ENCODE measurements at places on chromosomes 2 and 18.
A peak's percentile ranks its signal among the peaks of the same experiment; 100 is the strongest.

DNA sequence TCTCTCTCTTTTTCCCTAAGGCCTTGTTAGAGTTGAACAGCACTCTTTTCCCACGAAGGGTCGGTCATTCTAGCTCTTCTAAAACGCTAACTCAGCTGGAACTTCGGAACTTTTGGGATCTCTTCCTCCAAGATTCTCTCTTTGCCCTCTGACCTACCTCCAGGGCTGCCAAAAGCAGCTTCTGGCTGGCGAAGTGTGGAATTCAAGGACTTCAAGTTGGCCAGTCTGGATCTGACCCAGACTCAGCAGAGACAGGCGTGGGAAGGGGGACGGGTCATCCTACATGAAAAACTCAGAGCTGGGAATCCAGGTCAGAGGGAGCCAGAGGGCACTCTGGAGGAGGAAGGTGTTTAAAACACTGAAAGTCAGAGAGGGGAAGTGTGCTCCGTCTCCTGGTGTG is 305.5 kb upstream of the HDAC4 start:
- no peak for DNase-seq

DNA sequence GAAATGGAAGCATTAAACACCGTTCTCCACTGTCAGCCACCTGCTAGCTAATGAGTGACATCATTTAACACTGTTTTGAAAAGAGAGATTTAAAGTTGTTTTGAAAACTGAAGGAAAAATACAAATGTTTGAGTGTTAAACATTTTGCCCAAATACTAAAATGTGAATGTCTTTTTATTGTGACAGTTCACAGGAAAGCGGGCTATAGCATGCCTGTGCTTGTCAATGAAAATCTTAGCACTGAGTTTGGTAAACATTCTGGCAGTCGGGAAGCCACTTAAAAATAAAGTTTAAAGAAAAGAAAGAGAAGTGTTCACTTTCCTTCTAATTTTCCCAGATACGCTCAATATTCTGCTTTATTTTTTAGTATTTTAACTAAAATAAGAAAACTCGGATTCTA is 40.3 kb upstream of the SMIM21 start:
- DNase-seq = no peak

DNA sequence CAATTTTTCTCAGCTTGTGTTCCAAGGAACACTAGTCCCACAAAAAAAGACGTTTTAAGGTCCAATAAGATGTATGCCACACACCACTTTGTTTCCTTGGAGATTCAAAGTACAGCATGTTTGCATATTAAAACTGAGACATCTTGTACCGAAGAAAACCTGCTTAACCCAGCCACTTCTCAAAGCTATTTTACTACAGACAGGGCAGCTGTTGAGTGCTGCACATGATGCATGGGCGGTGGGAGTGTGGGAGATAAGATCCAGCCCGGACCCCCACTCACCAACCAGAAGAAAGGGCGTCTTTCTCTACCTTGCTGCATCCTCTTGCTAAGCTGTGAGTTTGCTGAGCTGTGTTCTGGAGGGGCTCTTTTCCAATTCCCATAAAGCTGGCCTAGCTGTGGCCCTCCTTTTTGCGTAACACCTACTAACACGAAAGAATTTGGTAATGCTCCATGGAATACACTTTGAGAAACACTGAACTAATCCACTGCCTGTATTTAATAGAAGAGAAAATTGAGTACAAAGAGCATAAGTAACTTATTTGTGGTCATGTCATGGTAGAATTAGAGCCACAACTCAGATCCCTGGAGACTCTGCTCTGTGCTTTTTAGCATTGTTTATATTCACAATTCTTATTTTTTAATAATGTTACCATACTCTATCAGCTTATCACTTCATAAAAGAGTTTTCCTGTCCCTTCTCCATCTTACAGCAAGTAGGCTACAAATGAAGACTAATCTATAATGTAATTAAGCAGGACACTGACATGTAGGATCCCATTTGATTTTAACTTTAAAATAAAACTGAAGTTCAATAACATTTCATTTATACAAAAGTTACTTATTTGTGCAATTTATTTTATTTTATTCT is 90.0 kb downstream of the PLEKHM3 start:
- no peak for DNase-seq

GRCh38 chr2:207286106-207286505 is 120.4 kb upstream of the KLF7 start:
- no peak for DNase-seq

- DNase-seq = no peak
These were observed 813.9 kb upstream of the GYPC start for GRCh38 chr2:125842041-125842440.

DNA sequence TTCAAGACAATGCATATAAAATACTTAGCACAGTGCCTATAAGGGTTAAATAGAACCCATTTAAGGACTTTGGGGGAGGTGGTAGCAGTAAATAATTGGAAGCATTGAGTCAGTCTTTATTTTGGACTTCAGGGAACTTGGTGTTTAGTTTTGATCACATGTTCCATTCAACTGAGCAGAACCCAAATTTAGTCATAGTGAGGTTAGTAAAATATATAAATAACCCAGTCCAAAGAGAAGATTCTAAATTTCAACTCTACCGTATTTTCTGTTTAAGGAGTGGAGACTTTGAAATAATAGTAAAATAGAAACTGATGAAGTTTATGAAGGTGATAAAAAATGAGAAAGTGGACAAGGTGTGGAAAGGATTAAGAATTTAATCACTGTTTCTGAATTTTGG is 19.7 kb downstream of the TWSG1 start:
- DNase-seq = no peak

GRCh38 chr2:95029898-95030341 is 4.4 kb downstream of the MAL start:
- no peak for DNase-seq

DNA sequence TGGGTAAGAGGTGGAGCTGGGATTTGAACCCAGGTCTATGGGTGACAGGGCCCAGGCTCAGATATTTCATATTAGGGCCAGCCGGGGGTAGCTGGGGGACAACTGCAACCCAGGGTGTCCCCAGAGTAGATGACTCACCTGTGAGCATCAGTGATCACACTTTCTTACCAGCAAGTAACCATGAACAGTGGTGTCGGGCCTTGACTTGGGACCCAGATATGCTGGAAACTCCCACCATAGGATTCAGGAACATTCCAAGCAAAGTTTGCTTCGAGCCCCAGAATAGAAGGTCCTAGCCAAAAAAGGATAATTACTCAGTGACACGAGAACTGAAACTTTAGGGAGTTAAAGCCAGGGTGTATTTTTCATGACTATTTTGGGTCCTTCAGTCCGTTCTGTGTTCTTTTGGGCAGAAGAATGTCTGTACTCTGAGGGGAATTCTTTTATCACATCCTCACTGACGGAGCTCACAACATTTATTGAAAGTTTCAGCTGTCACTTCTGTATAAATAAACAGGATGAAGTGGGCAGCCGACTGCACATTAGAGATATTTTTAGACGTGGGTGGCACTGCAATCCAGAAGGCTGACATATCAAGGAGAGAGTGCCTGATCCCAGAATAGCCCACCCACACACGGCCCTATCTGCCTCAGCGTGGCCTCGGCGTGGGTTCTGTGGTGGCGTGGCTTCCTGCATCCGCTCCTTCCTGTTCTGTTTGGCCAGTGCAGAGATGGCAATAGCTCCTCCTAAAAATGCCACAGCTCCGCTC is 45.6 kb downstream of the RAMP1 start:
- DNase-seq = no peak

- DNase-seq = peak; percentile 71
These were observed 33.7 kb downstream of the EHBP1 start for GRCh38 chr2:62738981-62739936.

- no peak for DNase-seq
These were observed 20.9 kb upstream of the ROCK2 start for GRCh38 chr2:11365096-11365879.

- DNase-seq = peak; percentile 18
These were observed 60.7 kb downstream of the SDC1 start for GRCh38 chr2:20164061-20164733.

DNA sequence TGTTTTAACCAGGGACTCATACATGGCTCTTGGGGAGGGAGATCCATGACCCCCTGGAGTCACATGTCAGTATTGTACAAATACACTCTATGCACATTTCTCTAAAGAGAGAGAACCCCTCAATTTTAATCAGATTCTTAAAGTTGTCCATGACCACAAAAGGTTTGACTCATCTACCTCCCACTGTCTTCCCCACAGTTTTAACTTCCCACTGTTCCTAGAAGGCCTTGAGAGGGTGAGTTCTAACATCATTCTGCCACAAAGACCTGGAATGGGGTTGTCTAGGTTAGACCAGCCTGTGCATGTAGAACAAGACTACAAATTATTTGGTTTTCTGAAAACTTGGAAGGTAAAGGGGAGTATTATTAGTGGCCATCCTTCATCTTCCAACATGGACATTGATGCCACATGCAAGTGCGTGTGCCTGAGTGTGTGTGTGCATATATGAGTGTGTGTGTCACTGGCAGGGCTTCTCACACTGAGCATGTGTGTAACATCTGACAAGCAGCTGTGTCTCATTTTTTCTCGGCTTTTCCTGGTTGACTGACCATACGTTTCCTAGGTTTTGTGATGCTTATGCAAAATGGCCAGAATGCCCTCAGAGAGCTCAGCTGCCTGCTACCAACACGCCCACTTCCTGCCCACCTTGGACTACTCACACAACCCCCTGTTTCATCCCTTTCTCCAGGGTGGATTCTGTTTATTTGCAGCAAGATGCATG is 94.6 kb upstream of the LGALSL start:
- DNase-seq = no peak

- no peak for DNase-seq
These were observed 28.5 kb downstream of the TMEM131 start for GRCh38 chr2:97967216-97967592.

- no peak for DNase-seq
These were observed 33.0 kb downstream of the GPR75 start for GRCh38 chr2:53826587-53827397.

DNA sequence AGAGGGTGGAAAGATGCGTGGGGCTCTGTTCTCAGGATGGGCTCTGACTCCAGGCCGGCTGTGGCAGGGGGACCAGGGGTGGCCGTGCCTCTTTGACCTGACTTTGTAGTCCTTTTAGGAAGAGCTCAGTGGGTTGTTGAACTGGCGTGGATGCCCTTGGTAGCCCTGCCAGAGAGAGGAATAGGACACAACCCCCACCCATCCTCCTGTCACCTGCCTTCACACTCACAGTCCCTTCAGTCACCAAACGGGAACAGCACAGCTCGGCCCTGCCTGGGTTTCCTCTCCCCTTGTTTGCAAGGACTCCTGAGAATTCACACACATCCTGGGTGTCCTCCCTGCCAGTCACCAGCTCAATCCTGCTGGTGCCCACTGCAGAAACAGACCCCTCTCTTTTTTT is 20.1 kb upstream of the MRPL33 start:
- DNase-seq = no peak

- DNase-seq = no peak
These were observed 77.0 kb upstream of the TACR1 start for GRCh38 chr2:75276093-75277029.

DNA sequence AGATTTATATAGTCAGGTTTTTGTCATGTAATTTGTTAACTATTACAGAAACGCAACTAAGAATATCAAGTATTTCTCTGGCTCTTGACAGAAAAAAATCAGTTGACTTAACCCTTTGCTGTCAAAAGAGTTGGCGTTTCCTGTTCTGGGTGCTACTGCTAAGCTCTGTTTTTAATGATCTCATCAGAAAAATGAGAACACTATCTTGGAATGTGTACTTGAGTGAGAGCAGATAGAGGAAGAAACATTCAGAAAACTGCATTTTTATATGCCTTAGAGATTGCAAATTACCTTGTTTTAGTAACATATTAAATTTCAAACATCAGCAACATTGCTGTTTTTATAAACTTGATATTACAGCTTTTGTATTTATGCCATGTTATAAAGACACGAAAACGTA is 297.9 kb downstream of the RDH14 start:
- no peak for DNase-seq

- DNase-seq = no peak
These were observed 135.6 kb downstream of the RTN4 start for GRCh38 chr2:54914637-54915036.

GRCh38 chr2:153917570-153917969 is 45.8 kb downstream of the GALNT13 start:
- DNase-seq = no peak

DNA sequence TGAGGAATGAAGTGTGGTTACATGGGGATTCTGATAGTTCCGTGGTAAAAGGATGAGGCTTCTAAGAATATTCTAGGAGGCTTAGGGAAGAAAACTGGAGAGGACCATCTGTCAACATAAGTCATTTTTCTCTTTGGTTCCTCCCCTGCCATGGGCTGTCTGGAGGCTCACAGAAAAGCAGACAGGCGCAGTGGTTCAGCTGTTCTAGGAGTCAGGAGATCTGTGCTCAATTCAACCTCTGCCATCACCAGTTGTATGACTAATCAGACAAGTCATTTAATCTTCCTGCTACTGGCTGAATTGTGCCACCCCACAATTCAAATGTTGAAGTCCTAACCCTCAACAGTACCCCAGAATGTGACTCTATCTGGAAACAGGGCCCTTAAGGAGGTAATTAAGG is 36.4 kb downstream of the ADAM17 start:
- DNase-seq = no peak

- DNase-seq = no peak
These were observed 252.5 kb downstream of the XIRP2 start for GRCh38 chr2:167140767-167141166.

GRCh38 chr18:68428661-68429060 is 286.2 kb downstream of the TMX3 start:
- DNase-seq = no peak

DNA sequence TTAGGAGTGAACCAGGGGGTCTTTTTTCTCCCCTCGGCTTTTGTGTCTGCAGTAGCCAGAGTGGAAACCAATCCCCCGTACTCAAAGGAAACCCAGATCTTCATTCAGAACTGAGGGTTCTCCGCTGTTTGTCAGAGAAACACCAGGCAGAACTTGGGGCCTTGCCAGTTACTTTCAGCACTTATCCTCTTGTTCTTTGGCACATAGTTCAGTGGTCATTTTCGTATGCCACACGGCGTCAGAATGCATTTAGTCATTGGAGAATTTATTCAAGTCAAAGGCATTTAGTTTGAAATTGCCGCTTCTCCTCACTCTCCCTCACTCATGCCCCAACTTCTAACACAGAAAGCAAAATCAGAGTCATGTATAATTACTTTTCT is 102.9 kb downstream of the CABLES1 start:
- no peak for DNase-seq

GRCh38 chr2:113890253-113891235 is 655 bp downstream of the ACTR3 start:
- peak; percentile 90 for DNase-seq

DNA sequence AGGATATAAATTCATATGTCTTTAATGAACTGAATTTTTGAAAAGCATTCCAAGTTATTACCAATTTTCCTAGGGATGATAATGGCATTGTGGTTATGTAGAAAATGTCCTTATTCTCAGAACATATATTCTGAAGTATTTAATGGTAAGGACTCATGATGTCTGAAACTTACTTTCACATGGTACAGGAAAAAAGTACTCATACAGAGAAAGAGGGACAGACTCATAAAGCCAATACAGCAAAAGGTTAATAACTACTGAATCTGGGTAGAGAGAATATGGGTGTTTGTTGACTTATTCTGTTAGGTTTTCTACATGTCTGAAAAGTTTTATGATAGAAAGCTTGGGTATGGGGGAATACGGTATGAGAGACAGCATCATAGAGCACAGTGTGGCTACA is 84.3 kb upstream of the SERTAD2 start:
- no peak for DNase-seq
